ENCODE measurements at places on chromosomes 5 and 9.

DNA sequence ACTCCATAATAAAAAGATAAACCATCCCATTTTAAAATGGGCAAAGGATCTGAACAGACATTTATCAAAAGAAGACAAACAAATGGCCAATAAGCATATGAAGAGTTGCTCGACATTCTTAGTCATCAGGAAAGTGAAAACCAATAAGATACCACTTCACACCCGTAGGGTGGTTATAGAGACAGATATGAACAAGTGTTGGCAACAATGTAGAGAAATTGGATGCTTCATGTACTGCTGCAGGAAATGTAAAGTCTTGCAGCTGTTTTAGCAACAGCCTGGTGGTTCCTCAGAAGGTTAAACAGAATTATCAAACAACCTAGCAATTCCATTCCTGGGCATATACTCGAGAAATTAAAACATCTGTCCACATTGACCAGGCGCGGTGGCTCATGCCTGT, 42.5 kb downstream of the GTF3C4 start:
- no peak for DNase-seq

- DNase-seq = no peak
Measured at GRCh38 chr9:121781701-121782464, 130.4 kb downstream of the DAB2IP start.

DNA sequence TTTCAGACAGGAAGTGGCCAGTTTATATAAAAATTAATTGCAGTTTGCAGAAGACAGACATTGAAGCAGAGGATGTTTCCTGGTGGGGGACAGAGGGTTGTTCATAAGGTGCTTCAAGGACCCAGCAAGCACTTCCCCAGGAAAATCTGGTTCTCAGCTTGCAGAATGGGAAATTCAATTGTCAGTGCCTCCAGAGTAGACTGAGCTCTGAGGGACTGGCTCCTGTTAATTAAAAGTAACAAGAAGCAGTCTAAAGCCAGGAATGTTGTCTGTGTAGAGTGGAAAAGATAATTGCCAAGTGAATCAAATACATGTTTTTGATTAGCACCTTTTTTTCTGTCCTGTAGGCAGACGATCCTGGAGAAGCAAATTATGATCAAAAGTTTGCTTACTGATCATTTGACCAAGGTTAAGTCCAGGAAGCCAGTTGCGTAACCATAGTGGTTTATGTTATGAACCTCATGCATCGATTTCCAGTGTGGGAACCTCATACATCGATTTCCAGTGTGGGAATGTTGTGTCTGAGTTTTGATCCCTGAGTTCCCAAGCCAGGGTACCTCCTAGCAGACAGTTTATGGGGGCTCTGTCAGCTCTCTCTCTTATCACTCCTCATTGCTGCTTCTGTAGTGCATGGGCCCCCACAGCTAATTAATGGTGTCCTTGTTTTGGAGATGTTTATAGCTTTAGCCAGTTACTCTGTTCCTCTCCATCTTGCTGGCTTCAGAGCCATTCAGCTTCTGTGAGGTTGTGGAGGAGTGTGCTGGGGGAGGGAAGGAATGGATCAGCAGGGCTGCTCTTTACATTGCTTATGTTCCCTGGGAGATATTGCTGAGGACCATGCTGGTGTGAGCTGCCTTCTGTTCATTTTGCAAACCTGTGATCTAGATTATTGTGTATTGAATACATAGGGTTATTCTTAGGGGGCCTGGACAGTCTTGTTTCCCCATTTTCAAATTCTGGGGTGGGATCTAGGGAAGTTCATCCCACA, 17.1 kb downstream of the MSANTD3 start:
- DNase-seq = no peak

- DNase-seq = no peak
Measured at GRCh38 chr9:106478312-106478711, 384.7 kb upstream of the ZNF462 start.

DNA sequence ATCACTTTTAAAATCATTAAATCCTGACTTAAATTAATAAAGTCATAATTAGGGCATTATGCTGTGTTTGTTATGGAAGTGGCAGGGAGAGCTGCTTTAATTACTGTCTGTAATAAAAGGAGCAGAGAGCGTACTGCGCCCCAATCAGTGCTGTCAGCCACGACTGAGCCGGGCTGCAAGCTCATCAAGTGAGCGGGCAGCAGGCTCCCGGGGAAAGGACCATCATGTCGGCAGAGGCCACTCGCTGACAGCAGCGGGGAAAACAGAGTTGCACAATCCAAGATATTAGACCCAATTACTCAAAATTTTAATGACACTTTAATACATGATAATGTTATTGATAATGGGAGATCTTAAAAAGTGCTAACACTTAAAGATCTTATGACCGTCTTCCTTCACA, 181.6 kb downstream of the AP3B1 start:
- DNase-seq = no peak

GRCh38 chr5:180471866-180472265, 22.3 kb upstream of the CNOT6 start:
- no peak for DNase-seq

DNA sequence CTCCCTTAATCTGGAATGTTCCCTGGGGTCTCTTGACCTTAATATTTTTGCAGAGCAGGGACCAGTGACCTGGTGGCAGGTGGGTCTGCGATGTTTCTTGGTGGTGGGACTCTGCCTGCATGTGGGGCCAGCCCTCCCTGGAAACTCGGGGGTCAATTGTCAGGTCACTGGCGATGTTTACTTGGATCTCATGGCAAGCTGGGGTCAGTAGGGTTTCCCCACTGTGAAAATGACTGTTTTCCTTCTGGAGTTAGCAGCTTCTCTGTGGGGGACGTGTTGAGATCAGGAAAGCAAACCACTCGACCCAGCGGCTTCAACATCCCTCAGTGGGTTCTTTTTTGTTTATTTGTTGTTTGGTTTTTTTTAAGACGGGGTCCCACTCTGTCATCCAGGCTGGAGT, 73.9 kb downstream of the KCNT1 start:
- DNase-seq = no peak
